Stimulated activated CD8-positive, alpha-beta memory T cell treated with anti-CD3 and anti-CD28 coated beads, Interleukin-4, amount 100 ng/mL, for 1 hour (primary cell): ENCODE measurements at places on chromosomes 6 and 20.

- DNase-seq, result no peak
Measured at GRCh38 chr20:42190084-42190483, 571.9 kb upstream of the CHD6 start.

- DNase-seq, result no peak
Measured at GRCh38 chr6:30720738-30721197, 616 bp downstream of the TUBB start.

DNA sequence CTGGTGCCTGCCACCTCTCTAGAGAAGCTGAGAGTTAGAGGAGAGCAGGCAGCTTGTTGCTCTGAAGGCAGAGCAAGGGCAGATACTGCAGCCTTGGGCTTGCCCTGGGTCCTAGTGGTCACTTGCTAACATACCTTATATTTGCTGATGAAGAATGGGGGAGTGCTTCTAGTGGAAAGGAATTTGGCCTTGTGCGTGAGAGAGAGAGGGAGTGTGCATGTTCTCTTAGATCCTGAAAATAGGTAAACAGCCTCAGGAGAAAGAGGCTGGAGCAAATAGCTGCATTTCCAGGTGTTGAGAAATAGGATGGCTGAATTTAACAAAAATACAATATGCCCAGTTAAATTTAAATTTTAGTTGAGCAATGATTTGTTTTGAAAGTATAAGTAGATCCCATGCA, 724.5 kb upstream of the FLRT3 start:
- no peak for DNase-seq

DNA sequence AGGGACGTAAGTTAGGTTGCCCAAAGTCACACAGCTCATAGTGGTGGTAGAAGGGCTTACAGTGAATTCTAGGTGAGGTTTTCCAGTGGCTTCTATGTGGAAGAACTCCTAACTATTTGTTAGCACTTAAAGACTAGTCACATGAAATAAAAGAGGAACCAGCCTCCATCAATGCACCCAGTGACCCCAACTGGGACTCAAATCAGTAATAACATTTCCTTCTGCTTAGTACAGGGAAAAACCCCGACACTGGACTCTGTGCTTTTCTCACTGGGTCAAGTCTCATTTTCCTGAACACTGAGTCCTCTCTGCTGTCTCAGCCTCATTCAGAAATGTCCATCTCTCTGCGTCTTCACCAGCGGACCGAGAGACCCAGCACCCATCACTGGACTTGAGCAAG, 89.2 kb downstream of the SLC22A23 start:
- no peak for DNase-seq

DNA sequence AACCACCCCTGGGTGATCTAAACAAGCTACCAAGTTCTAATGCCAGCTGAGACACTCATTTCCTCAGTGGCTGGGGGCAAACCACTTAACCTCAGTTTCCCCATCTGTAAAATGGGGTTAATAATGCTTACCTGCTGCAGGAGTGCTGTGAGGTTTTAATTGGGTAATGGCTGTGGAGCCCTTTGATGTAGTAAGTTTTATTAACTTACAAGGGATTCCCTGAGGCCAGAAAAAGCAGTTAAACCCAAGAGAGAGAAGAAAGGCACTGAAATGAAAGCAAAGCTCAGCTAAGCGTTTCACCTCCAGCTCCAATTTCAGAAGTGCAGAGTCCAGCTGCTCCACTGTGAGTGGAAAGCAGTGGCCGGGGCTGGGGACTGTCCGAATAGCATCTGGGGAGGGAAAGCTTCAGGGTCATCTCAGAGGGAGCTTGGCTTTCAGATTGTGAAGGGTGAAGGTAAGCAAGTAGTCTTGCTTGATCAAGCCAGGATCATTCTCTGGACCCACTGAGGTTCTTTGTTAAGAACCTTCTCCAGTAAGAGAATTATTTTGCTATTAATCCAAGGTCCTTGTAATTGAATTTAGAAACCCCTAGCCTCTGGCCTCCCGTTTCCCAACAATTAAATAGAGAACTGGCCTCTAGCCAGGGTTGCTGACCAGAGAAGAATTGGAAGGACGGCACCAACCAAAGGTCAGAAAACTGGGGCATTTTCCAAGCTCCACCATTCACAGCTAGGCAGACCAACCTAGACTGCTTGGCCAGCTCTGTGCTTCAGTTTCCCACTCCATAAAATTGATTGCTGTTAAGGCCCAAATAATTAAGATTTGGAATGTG, 20.9 kb upstream of the TCP11 start:
- no peak for DNase-seq

GRCh38 chr20:7196481-7196880, 429.0 kb downstream of the BMP2 start:
- no peak for DNase-seq

DNA sequence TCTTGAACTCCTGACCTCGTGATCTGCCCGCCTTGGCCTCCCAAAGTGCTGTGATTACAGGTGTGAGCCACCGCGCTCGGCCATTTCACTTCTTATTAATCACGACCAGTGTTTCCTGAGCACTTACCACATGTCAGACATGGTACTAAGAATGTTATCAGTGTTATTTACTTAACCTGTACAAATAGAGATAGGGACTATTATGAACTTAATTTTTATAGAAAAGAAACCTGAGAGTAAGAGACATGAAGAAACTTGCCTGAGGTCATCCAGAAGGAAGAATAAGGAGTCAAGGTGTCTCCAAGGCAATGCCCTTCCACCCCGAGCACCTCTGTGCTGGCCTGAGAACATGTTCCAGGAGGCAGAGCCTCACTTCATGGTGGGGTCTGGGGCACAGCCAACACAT, 29.3 kb upstream of the EZR start:
- no peak for DNase-seq

DNA sequence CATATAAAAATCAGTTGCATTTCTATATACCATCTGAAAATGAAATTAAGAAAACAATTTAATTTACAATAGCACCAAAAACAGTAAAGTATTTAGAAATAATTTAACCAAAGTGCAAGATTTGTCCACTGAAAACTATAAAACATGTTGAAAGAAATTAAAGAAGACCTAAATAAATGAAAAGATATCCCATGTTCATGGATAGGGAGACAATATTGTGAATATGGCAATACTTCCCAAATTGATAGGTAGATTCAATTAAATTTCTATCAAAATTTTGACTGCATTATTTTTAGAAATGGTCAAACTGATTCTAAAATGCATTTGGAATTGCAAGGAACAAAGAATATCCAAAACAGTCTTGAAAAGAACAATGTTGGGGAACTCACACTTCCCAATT, 17.6 kb upstream of the POU3F2 start:
- DNase-seq, result no peak

GRCh38 chr6:34416877-34417371, 8.9 kb downstream of the RPS10 start:
- no peak for DNase-seq

- DNase-seq, result no peak
Measured at GRCh38 chr6:142241061-142241460, 60.7 kb upstream of the ADGRG6 start.

DNA sequence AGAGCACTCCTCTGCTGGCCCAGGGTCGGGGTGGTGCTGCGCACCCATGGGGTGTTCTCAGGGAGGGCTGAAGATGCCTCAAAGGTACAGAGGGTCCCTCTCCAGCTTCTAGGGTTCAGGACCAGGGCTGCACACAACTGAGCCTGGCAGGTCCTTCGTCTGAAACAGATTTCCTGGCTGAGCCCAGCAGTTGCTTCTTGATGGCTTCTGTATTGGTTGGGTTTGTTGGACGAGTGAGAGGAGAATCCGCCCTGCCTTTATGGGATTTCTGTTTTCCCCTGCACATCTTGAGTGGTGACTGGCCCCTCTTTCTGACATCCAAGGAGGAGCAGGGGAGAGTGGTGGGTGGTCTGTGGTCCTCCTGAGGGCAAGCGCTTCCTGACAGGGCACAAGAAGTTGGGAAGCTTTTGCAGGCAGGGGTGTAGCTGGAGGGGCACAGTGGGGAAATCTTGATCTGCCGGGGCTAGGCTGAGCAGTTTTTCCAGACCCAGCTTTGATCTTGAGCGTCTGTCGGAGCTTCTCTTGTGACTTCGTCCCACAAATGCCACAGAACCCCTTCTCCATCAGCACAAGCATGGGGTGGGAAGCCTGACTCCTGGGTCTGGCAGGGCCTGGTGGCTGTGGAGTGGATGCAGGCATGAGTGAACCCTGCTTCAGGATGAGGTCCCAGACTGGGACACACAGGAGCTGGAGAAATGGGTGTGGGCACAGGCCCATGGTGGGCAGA, 116.5 kb downstream of the SYNDIG1 start:
- no peak for DNase-seq

DNA sequence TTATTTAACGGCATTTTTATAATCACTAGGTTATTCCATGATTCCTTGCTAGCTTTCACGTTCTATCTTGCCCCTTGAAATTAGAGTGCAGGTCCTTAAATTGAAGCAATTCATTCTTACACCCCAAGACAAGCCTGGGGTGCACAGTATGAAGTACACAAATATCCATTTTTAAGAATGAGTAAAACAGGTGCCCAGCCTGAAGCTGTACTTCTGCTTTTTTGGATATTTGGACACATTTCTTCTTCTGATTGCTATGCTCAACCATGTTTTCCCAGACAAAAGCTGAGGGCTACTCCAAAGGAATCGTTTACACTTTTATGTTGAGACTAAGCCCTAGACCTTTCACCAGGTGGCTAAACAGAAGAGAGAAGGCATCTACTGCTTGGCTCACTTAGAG, 7.9 kb upstream of the TAGAP start:
- no peak for DNase-seq

GRCh38 chr6:88013015-88013414, 34.6 kb upstream of the SPACA1 start:
- DNase-seq, result no peak

GRCh38 chr20:3645309-3646066, 17.7 kb downstream of the GFRA4 start:
- no peak for DNase-seq

DNA sequence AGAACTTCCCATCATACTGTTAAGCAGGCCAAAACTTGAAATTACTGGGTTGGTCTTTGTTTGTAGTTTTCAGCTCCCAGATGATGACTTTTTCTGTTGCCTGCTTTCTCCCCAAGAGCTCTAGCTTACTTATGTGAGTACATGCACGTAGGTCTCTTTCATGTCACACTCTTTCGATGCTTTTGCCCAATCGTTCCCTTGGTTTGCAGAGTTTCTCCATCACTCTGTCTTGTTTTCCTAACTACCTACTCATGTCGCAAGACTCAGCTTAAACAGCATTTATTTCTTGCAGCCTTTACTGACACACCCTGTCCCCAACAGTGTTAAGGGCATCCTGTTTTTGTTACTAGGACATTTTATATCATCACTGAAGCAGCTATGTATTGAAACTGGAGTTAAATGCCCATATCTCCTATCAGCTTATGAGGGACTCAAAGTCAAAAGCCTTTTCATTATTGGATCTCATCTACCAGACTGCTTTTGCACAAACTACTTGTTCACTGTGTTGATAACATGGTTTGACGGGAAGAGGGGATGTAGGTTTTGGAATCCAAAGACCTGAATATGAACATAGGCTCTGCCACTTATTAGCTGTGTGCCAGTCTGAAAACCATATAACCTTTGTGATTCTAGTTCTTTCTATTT, 2.9 kb downstream of the ARG1 start:
- no peak for DNase-seq

GRCh38 chr20:46963196-46963529, 68.5 kb downstream of the EYA2 start:
- no peak for DNase-seq

DNA sequence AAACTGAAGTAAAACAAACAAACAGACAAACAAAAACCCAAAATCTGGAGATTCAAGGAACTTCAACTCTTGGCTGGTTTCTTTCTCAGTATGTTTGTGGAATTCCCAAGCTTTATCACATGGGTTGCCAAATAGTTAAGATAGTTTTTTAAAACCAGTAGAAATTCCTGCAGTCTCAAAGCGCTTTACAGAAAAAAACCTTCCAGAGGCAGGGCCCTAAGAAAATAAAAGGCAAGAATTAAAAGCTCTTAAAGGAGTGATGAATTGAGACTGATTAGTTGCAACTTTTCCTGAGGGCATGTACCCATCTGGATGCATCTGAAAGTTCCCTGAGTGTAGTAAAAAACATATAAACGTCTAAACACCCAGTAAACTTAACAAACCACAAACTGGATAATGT, 25.9 kb upstream of the PTCHD4 start:
- DNase-seq, result no peak
